HL-60 (cell line): ENCODE measurements at places on chromosomes 2 and 18.

- no peak for DNase-seq
Observed at GRCh38 chr2:237538001-237538720, 28.2 kb upstream of the PRLH start.

GRCh38 chr2:24899361-24899910 is 20.6 kb downstream of the ADCY3 start:
- DNase-seq = no peak

GRCh38 chr2:240425697-240426096 is 9.8 kb upstream of the GPC1 start:
- no peak for DNase-seq

DNA sequence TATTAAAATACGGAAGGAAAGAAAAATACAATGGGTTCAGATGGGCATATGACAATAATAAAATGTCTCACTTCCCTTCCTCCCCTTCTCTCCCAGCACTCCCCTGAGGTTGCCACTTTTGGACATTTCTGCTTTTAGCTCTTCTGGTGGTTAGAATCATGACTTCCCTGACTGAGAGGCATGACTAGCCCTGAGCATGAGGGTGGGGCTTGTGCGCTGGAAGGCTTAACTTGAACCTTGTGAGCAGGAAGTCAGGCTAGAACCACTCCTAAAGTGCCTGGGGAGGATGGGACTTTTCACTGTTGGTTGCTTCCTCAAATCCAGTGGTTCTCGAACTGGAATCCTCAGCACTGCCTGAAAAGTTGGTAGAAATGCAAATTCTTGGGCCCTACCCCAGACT is 19.7 kb upstream of the ARHGAP25 start:
- DNase-seq = peak; percentile 81

GRCh38 chr2:233107011-233107410 is 46.9 kb downstream of the INPP5D start:
- DNase-seq = no peak

- DNase-seq = no peak
Observed at GRCh38 chr2:201401815-201402214, 44.7 kb upstream of the FLACC1 start.

DNA sequence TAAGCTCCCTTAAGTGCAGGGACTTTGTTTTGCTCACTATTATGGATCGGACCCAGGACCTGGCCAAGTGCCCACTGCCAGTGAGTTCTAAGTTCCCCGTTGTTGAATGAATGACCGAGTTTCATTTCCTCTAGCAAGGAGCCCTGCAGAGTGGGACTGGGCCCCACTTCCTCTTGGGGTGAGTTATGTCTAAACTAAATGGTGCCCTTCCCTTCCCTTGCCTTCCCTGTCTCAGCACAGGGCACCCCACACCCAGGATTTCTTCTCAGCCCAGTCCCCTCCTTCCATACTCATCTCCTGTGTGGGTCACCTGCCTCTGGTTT is 195.3 kb upstream of the HS6ST1 start:
- peak; percentile 50 for DNase-seq

GRCh38 chr2:230564805-230565779 is 147.6 kb upstream of the CAB39 start:
- peak; percentile 74 for DNase-seq

DNA sequence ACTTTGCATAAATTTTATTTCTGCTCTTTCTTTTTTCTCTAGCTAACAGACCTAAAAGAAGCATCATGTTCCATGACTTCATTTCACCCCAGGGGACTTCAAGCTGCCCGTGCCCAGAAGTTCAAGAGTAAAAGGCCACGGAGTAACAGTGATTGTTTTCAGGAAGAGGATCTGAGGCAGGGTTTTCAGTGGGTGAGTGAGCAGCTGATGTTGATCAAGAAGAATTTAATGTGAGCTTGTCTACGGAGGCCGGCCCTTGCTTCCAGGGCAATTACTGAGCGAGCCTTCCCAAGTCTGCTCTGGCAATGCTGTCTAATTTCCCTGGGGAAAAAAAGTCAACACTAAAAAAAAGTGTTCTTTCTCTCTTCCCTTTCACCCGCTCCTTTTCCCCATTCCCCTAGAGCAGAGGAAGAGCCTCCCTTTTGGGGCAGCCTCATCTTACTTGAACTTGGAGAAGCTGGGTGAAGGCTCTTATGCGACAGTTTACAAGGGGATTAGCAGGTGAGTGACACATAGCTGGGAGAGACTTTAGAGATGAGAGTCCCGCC is 1.2 kb downstream of the CDK15 start:
- no peak for DNase-seq

- no peak for DNase-seq
Observed at GRCh38 chr18:37902344-37902743, 336.7 kb upstream of the CELF4 start.

GRCh38 chr18:9416563-9417072 is 58.7 kb upstream of the RALBP1 start:
- DNase-seq = no peak

- no peak for DNase-seq
Observed at GRCh38 chr2:234673961-234674759, 177.3 kb upstream of the ARL4C start.

DNA sequence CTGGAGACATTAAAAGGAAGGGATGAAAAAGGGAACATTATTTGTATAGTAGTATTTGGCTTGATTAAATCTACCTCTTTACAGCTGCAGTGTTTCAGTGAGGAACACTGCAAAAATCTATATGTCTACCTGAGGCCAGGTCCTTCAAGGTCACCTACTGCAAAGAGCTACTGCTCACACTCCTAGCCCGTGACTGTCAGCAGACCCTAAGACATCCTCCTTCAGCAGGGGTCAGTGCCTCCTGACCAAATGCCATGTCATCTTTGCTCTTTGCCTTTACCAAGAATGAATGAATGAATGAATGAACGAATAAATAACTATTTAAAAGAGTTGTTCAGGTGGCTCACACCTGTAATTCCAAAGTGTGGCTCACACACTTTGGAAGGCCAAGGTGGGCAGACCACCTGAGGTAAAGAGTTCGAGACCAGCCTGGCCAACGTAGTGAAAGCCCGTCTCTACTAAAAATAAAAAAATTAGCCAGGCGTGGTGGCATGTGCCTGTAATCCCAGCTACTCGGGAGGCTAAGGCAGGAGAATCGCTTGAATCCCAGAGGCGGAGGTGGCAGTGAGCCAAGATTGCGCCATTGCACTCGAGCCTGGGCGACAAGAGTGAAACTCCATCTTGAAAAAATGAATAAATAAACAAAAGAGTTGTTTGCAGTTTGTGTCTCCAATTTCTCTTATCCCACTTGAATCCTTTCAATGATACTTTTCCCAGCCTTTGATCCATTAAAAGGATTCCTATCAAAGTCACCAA is 84.3 kb upstream of the GRB14 start:
- DNase-seq = no peak

- no peak for DNase-seq
Observed at GRCh38 chr2:164605295-164605694, 16.0 kb downstream of the GRB14 start.

DNA sequence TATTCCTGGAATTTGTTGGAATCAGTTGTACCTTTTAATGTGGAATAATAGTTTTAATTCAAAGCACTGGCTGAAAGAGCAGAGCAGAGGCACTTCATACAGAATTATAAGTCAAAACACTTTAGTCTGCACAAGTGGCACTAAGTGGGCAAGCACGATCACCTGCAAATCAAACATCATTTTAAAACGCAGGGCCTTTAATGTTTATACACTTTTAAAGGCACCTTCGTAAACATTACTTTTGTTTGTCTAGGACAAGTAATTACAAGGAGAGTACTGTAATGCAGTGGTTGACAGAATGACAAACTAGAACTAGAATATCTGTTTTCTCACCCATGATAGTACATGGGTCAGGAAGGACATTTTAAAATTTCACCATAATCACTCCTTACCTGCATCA is 36.4 kb downstream of the LANCL1 start:
- no peak for DNase-seq

- DNase-seq = no peak
Observed at GRCh38 chr2:115129536-115129935, 687.1 kb downstream of the DPP10 start.

DNA sequence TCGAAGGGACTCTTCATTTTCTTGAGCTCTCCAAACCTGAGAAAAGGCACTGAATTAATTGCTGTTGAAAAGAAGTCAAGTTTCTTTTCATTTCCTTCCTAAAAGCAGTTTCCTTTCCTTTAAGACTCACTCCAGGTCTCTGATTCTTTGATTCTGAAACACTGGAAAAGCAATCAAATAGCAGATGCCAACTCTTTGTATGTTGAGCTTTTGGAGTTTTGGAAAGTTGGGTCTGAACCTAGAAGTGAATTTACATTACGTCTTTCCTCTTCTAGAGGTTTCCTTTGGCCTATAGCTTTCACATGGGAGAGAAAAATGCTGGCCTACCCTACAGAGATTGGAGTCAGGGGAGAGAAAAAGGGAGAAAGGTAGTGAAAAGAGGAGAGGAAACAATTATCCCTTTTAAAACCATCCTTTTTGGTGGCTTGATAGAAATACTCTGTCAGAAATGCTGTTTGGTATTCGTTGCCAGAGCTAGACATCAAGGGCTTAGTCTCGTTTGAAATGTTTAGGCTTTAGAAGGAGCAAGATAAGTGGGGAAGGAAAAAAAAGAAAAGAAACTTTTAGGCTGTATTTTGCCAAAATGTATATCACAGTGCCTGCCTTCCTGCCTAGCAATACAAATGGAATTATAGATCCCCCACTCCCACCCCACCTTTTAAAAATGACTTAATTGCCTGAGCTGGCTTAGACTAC is 187.7 kb downstream of the PRPF40A start:
- no peak for DNase-seq

- no peak for DNase-seq
Observed at GRCh38 chr2:26345283-26345544, 729 bp upstream of the SELENOI start.

GRCh38 chr2:221322741-221323140 is 249.4 kb downstream of the EPHA4 start:
- no peak for DNase-seq

DNA sequence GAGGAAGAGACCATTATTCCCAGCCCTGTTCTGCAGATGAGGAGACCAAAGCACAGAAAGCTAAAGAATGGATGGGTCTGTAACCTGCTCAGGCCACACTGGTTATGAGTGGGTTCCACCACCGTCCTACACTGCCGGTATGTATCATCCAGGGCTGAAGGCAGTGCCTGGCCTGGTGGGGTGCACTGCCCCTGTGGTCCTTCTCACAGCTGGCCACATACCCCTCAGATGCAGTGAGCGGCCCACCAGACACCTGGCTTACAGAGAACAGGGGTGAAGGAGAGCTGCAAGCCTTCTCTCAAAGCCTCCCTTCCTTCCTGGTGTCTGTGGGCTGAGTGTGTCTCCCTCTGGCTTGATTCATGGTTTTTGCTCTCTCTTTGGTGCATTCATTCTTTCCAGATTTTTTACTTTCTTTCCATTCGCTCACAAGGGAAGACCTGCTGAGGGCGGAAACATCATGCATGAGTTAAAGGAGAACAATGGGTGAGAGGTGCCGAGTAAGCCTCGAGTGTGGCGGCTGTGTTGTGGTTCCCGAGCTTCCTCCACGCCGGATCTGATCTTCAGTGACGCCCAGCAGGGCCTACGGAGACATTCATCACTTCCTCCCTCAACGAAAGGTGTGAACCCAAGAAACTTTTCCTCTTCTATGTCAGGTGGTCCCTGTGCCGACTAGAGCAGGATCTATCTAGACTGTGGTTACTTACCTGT is 62.1 kb upstream of the REL start:
- DNase-seq = no peak

GRCh38 chr18:73826098-73826497 is 321.5 kb downstream of the FBXO15 start:
- DNase-seq = no peak

DNA sequence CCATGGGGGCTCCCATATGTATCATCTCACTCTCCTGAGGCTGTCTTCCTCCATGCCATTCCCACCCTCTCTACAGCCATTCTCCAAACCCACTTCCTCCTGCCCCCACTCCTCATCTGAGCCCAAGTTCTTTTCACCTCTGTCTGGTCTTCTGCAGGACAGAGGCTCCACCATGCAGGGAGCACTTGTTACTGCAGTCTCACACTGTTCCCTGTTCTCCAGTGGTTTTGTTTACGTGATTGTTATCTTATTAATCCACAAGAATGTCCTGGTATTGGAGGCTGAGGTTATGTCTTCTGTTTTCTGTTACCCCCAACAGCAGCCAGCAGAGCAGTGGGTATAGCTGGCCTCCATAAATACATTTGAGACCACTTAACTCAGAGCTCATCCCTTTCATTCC is 51.4 kb downstream of the PAX8 start:
- no peak for DNase-seq

- no peak for DNase-seq
Observed at GRCh38 chr2:98691303-98691702, 39.6 kb downstream of the MGAT4A start.

DNA sequence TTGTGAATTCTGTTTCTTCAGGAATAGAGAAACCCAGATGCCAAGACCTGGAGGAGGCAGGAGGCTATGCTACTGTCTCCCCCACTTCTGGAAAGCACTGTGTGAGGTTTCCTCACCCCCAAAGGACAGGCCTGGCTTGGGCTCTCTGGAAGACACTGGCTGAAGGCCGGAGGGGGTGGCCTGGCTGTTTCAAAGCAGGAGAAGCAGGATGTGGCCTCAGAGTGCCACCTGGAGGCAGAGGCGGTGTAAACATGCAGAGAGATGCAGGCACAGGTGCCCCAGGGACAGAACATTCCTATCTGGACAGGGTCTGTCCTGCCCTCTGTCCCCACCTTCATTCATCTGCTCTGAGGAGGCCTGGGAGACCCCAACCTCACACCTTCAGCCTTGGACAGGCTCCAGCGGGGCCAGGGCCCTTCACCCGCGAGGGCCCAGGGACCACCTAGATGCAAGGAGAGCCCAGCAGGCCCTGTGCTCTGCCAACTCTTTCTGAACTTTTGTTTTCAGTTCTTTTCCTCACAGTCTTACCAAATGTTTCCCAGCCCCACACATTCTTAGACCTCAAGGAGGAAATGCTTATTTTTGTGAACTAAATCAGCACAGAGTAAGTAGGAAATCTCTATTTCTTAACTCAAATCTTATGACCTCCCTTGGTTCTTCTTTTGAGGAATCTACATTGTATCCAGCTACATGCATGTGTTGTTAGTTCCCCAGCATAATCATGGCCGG is 79.2 kb downstream of the LONRF2 start:
- DNase-seq = peak; percentile 48

DNA sequence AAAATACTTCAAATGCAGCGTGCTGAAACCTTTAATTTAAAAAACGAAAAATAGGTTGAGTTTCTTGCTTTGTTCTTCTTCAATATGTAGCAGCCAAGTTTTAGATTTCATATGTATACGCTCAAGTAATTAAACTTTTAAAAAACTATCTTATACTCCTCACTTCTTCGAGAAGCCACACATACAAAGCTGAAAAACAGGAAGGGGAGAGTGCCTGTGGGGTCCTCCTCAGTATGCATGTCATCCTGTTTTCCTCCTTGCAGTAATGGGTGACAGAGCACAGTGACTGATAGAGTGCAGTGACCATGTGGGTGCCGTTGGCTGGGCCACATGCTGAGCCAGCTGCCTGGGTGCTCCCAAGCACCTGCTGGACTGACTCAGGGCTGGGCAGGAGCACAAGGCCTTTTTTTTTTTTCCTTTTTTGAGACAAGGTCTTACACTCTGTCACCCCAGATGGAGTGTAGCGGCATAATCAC is 33.3 kb downstream of the UXS1 start:
- DNase-seq = no peak

GRCh38 chr18:6057604-6058003 is 162.3 kb upstream of the TMEM200C start:
- no peak for DNase-seq

- no peak for DNase-seq
Observed at GRCh38 chr2:231037731-231038482, 584 bp downstream of the C2orf72 start.
